Mesenteric fat pad (tissue), 1 donor: ENCODE measurements at places on chromosomes 7 and 10.

- DNase-seq = no peak
Observed at GRCh38 chr10:119541046-119541445, 1.5 kb downstream of the RGS10 start.

- DNase-seq = no peak
Observed at GRCh38 chr7:117023325-117023854, 70.1 kb downstream of the ST7 start.

DNA sequence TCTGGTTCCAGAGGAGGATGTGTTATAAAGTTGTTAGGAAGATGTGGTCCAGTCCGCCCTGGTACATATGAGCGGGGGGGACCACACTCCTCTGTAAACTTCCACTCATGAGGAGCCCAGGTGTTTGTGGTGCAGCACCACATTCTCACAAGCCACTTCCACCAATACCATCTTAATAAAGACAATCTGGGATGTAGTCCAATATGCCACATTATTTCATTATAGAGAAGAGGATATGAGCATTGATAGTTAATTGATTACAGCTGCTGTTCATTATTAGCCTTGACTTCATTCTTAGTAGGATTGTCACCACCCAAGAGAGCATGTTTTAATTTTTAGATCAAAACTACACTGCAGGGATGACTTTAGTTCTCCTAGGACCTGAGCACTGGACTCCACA is 40.5 kb downstream of the ERCC6 start:
- DNase-seq = no peak

GRCh38 chr7:112556633-112557032 is 75.8 kb downstream of the LSMEM1 start:
- no peak for DNase-seq

- no peak for DNase-seq
Observed at GRCh38 chr7:39413636-39414223, 152.5 kb upstream of the YAE1 start.

DNA sequence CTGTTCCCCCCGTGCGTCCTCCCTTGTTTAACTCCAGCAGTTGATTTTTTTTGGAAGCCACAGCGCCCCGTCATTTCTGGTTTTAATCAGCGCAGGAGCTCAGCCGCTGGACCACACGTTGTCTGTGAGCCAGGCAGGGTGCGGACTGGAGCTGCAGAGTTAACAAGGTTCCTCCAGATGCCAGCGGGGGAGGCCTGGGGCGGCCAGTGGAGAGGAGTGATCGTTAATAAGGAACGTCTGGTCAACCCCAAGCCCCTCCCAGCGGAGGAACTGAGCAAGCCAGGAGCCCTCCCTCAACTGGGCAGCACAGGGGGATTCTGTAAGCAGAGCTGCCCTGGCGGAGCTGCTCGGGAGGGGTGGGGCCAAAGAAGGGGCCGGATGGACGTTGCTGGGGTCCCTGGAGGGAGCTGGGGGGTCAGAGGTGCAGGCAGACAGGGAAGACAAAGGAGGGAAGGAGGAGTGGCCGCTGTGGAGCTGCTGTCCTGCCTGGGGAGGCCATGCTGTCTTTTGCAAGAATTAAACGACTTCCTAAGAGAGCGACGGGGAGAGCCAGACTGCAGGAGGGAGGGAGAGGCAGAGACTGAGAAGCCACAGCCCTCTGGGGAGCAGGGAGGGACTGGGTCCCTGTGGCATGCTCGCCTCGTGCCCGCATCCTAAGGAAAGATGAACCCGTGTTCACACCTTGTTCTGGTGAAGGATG is 537.1 kb upstream of the FOXK1 start:
- no peak for DNase-seq

- DNase-seq = no peak
Observed at GRCh38 chr10:98676895-98677294, 230.2 kb upstream of the HPS1 start.

- no peak for DNase-seq
Observed at GRCh38 chr7:120994512-120995410, 6.2 kb downstream of the CPED1 start.
